HuH-7 (cell line): ENCODE measurements at places on chromosomes 12 and 14.

GRCh38 chr12:131364903-131365820 lies 345.7 kb upstream of the SFSWAP start:
- no peak for DNase-seq

DNA sequence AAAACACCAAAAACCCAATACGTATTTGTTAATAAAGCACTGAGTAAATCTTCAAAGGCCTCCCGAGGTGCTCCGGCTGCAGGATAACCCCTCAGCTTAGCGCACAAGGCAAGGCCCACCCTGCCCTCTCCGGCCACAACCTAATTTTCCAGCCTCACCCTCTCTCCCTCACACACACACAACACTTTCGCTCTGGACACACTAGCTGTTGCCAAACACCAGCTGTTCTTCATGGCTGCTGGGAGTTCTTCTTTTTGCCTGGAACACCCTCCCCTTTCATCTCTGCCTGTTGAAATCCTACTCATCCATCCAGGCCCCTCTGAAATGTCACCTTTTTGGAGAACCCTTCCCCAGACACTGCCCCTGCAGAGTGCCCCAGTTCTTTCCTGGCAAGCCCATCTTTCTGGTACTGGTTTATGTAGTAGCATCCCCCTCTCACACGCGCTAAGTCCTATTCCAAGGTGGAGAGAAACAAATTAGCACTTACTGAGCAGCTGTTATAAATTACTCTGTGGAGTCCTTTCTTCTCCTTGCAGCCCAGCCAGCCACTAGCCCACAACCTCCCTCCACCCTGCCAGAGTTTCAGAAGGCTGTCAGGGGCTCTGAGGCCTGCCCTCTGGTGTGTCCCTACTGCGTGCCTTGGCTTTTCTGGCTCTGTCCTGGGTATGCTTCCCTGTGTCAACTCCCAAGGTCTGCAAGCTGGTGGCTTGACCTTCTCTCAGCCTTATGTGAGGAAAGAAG lies 805 bp upstream of the CRACR2A start:
- DNase-seq, result no peak

DNA sequence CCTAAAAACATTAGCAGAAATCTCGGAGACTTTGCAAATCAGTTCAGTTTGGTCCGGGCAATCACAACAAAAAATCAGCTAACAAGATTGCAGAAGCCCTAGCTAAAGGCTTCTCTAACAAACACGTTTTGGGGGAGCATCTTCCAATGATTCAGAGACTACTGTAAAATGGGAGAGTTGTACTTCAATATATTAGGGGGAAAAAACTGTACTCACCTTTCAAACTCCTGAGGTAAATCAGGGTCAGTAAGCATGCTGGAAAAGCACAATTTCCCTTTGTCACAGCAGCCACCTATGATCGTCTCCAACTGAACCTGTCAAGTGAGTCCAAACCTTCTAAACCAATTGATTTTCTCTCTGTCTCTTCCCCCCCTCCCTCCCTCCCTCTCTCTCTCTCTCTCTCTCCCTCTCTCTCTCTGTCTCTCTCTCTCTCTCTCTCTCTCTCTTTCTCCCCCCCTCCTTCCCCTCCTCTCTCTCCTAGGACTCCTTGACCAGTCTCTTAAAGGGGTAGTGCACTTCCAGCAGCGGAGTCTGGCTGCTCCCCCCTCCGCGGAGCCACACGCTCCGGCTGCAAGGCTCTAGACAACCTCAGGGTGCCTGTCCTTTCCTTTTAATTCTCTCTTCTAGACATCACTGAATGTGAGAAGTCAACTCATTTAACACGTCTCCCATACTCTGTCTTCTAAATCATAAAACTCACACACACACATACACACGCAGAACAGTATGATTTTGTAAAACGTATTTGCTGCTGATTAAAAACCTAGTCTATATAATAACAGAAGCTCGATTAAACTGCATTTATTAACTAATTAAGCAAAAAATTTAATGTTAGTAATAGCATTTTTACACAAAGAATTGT lies at the start of gene SOX5:
Gene SOX5, minus strand, starts transcription at position 323 of the 862 bp plus-strand sequence. Its CDS starts 69 bp downstream, at position 254.
- peak; percentile 48 for DNase-seq

DNA sequence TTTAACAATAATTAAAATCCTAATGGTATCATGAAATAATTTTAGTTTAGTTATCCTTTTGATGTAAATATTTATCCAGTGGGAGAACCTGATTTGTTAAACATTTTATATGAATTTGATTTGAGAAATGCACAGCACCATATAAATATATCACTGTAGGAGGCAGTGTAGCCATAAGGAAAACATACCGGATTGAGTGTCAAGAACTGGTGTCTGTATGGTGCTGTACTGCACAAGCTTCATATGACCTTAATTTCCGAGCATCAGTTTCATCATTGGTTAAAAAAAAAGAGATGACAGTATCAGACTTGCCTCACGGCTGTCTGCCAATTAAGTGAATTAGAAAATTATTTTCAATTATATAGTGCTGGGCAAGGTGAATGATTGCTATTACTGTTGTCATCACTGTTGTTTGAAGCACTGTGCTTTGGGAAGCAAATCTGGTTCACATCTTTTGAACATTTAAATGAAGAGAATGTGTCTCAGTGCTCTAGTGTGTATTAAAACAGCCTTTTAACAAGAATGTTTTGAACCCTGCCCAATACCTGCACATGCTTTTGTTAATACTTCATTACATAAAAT lies 72.1 kb downstream of the TMTC2 start:
- DNase-seq, result no peak

GRCh38 chr12:30014991-30015390 lies 231.2 kb upstream of the TMTC1 start:
- DNase-seq, result no peak

DNA sequence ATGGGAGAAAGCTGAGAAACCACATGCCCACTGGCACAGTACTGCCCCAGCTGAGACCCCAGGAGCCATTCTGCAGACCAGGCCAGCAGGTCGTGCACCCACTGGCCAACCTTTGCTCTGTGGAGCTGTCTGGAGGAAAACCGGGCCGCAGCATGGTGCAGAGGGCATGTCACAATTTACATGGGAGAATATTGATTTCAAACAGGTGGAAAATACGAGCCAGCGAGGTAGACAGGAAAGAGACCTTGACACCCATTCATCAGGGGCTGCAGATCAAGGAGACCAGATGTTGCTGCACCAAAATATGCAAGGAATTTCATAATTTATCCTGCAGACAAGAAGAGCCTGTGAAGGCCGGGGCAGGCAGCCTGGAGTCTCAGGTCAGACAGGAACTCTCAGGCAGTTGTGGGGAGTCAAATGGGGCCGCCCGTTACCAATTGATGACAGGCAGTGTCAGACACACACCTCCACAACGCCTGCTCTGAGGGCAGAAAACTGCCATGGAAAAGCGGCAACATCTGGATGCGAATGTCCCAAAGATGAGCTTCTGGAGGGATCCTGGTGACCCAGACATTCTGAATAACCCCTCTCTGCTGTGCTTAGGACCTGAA lies 74.6 kb upstream of the BCL11B start:
- DNase-seq, result no peak

DNA sequence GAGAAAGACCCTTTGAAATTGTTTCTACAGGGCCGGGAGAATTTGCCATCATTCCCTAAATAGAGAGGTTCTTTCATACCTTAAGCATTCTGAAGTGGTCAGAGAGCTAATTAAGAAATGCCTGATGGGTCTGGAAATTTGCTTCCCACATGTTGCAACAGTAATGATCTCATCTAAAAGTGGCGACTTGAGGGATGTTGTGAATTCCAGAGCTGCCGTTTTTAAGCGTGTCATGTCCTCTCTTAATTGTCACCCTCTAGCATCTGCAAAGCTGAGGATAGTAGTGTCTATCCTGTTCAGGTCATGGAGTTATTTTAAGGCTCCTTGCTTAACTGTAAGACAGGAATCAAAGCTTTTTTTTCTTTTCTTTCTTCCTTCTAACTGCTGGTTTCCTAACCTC lies 60.4 kb downstream of the FOS start:
- no peak for DNase-seq

DNA sequence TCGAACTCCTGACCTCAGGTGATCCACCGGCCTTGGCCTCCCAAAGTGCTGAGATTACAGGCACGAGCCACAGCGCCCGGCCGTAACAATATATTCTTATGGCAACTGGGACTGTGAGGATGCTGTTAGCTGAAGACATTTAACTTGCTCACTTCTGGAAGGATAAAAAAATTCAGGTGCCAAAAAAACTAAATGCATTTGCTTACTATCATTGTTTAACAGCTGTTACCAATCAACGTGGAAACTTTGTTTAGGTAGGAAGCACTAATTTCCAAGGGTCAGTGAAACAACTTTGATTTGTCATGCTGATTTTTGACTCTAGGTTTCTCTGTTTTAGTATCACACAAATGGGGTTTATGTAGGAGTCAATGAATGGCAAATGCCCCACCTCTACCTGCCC lies 297.3 kb downstream of the ERC1 start:
- no peak for DNase-seq

DNA sequence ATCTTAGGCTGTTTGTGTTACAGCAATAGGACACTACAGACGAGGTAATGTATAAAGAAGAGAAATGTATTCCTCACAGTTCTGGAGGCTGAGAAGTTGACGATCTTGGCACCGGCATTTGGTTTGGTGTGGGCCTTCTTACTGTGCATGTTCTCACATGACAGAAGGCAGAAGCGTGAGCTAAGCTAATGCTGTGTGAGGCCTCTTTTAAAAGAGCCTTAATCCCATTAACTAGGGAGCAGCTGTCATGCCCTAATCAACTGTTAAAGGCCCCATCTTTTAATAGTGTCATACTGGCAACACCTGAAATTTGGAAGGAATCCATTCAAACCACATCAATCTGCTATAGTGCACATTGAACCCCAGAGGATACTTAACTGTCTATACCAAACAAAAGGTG lies 992.9 kb downstream of the GALC start:
- no peak for DNase-seq

- no peak for DNase-seq
These were observed 28.6 kb upstream of the DICER1 start for GRCh38 chr14:95185767-95186392.
